Stimulated activated CD8-positive, alpha-beta memory T cell treated with anti-CD3 and anti-CD28 coated beads, Interleukin-15, amount 100 ng/mL, for 1 hour (primary cell): ENCODE measurements at places on chromosomes 7 and 10.

DNA sequence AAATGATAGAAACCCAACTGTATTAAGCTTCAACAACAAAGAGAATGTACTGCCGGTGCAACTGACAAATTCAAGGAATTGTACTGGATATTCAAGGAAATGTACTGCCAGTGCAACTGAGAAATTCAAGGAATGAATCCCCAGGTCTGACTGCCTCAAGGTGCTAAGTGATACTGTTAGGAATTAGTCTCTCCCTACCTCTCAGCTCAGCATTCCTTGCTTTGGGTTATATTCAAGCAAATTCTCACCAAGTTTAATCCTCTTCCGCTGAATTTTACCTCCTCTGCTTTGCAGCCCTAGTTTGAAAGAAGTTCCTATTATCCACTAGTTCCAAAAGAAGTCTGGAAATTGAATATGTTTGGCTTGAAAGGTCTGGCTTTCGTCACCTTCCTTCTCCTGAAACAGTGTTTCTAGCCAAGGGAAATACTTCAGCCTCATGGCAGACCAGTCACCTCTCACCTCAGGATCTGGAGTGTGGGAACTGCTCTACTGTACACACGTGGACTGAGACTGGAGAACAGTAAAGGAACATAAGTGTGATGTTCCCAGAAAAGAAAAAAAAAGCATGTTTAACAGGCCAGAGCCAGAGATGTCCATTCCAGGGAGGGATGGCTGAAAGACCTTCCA is 60.4 kb downstream of the SORCS1 start:
- DNase-seq = no peak

DNA sequence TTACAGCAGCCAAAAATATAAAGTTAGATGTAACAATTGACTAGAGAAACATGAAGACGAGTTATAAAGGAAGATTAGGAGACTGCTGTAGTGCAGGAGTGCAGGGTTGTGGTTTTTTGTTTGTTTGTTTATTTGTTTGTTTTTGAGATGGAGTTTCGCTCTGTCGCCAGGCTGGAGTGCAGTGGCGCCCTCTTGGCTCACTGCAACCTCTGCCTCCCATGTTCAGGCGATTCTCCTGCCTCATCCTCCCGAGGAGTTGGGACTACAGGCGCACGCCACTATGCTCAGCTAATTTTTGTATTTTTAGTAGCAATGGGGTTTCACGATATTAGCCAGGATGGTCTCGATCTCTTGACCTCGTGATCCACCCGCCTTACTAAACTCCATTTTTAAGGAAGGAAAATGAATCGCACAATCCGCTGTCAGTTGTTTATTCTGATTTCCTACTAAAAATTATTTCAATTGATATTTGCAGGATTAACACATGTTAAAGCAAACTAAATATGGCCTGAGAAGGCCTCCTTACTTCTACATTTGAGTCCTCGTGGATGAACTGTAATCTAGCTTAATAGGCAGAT is 233.3 kb downstream of the NSUN6 start:
- DNase-seq = no peak

- no peak for DNase-seq
Measured at GRCh38 chr10:123044391-123044790, 35.6 kb downstream of the ACADSB start.

- no peak for DNase-seq
Measured at GRCh38 chr10:125209591-125210355, 49.4 kb upstream of the CTBP2 start.

DNA sequence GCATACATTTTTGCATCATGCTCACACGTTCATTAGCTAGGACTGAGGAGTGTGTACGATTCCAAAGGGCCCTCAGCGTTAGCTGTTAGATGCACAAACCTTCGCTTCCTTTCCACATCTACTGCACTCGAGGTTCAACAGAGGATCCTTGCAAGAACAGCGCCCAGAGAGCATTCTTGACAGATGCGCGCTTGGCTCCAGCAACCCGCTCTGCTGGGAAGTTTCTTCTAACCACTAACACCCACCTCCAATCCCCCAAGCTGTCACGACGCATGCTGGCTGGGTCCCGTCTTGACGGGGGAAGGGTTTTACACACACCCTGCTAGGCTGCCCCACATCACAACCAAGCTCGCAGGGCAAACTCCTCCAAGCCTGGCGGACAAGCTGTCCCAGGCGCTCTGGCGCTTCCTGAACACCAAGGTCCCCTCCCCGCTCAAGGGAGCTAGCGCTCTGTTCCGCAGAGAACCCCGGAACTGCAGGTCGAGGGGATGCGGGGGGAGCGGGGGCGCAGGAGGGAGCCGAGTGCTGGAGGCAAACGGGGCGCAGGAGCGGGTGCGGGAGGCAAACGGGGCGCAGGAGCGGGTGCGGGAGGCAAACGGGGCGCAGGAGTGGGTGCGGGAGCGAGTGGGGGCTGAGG is 653 bp upstream of the ADRB1 start:
- no peak for DNase-seq

DNA sequence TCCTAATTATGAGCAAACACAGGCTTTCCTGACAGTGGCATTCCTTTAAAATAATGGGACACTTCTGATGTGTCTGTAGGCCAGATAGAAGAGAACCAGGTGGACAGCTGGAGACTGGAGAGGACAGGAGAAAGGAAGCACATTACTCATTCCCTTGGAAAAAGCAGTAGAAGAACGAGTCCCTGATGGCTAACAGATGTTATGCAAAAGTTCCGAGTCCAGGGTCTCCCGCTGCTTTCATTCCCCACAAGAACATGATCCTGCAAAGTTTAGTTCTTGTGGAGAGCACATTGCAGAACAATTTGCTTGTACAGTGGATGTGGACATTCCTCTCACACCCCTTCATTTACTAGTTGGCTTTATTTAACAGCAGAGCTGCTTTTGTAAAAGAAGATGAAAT is 137.6 kb downstream of the GPAM start:
- no peak for DNase-seq

DNA sequence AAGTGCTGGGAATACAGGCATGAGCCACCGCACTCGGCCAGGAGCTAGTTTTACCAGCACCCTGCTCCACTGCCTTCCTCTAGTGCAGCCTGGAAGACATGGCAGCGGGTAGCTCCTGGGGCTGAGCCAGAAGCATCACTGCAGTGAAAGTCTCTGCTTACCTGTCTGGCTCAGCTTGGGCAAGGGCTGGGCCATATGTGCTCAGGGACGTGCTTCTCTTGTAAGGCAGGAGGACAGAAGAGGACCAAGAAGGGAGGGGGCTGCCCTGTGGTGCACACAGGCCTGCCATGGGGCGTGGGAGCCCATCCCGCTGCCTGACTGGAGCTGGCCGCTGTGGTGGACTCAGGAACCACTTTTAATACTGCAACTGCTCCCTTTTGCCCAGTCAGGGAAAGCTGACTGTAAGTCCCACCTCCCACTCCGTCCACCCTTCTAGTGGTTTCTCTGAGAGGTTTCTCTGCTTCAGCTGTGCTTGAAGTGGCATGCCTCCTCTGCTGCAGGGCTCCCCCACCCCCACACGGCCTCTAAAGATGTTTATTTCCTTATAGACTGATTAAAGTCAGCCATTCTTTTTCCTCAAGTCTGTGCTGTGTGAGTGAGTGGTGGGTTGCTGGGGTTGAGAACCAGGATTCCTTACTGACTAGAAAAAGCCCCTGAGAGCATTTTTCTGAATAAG is 25.3 kb upstream of the C10orf95 start:
- no peak for DNase-seq

- no peak for DNase-seq
Measured at GRCh38 chr10:89156161-89156835, 50.8 kb downstream of the CH25H start.

GRCh38 chr7:953547-954327 is 743 bp downstream of the ADAP1 start:
- DNase-seq = no peak

DNA sequence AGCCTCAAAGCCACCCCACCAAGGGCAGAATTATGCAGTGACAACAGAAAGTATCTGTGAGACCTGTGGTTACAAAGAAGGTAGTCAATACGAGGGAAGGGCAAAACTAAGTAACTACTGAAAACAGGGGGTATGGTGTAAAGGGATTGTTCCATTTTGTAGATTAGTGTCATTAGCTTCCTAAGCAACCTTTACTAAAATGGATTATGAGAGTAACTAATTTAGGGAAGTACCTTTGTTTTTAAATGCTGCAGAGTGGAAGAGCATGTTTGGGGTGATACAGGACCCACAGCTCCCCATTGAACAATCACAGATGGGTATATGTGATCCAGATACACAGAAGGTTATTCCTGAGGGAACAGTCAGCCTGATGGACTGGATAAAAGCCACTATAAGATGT is 51.3 kb upstream of the TAC1 start:
- DNase-seq = no peak

GRCh38 chr10:99612167-99612831 is 7.9 kb downstream of the SLC25A28 start:
- no peak for DNase-seq

GRCh38 chr7:4168541-4168940 is 513.6 kb upstream of the FOXK1 start:
- no peak for DNase-seq

- no peak for DNase-seq
Measured at GRCh38 chr10:132135053-132135872, 51.5 kb upstream of the DPYSL4 start.

- no peak for DNase-seq
Measured at GRCh38 chr7:11956991-11957390, 125.0 kb upstream of the THSD7A start.

- DNase-seq = no peak
Measured at GRCh38 chr7:113784316-113784715, 134.5 kb downstream of the PPP1R3A start.

DNA sequence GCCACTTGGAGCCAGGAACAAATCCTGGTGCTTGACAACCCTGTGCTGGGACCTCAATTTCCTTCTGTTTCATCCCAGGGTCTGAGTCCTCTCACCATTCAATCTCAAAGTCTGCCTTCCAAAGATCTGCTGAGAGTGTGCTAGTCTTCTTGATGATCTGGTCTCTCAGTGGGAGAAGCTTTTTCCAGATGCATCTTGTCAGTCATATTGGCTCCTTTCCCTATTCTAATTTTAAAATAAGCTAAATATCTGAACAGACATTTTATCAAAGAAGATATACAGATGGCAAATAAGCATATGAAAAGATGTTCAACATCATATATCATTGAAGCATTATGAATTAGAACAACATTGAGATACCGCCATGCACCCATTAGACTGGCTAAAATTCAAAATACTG is 469.3 kb downstream of the NEBL start:
- no peak for DNase-seq

- no peak for DNase-seq
Measured at GRCh38 chr7:75988568-75989499, 5.6 kb downstream of the TMEM120A start.

GRCh38 chr7:117706210-117706609 is 167.0 kb downstream of the CTTNBP2 start:
- DNase-seq = no peak

- DNase-seq = no peak
Measured at GRCh38 chr7:19121977-19122588, 4.6 kb upstream of the TWIST1 start.

- DNase-seq = no peak
Measured at GRCh38 chr7:8211725-8212096, 50.3 kb downstream of the ICA1 start.

- DNase-seq = no peak
Measured at GRCh38 chr10:108902619-108903285, 1020.6 kb downstream of the XPNPEP1 start.

DNA sequence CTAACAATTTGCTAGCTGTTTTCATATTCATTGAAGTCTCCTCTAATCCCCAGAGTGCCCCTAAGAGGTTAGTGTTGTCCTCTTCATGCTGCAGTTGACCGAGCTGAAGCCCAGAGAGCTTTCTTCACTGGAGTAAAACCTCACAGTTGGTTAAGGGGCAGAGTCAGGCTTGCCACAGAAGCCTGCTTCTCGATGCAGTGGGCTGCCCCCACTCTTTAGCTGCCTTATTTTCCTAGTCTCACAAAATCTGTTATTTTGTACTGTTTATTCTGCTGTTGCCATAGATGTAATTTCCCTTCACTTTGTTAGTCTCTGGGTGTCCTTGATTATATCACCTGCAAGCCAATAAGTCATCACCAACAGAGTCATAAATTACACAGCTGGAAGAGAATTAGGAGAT is 56.3 kb upstream of the ZPBP start:
- DNase-seq = no peak

GRCh38 chr10:53013201-53013810 is 240.7 kb upstream of the MBL2 start:
- DNase-seq = no peak

DNA sequence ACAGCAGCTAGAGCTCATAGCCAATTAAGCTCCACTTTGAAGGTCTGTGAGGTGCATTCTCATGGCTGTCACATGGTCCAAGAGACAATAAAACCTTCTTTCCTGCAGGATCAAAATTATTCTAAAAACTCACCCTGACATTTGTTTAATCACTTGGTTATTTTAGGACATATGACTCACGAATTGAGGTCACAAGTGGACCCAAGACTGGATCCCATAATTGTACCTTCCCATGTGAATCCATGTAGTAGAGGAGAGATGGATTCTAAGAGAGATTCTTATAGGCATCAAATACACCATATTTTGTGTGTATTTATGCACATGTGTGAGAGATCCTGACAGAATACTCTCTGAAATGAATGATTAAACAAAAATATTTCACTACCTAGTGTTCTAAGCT is 18.1 kb downstream of the POLR1F start:
- DNase-seq = no peak

- DNase-seq = no peak
Measured at GRCh38 chr7:79272066-79272669, 181.3 kb downstream of the MAGI2 start.

DNA sequence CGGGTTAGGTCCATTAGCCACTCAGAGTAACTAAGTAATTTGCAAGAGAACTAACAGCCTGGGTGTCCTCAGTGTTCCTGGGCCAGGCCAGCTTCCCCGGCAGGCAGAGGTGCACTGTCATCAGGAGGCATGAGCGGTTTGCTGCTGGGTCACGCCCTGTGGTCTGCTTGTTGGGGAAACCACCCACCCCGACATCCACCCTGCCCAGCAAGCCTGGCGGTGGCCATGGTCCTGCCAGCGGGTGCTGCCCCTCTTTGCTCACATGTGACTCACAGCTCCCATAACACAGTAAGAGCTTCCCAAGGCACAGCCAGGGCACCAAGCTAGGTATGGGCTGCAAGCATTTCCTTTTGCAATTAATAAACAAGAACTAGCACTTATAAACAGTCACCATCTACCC is 75.9 kb downstream of the RGS10 start:
- no peak for DNase-seq

GRCh38 chr10:114083040-114083439 is 39.4 kb downstream of the ADRB1 start:
- DNase-seq = no peak

- no peak for DNase-seq
Measured at GRCh38 chr7:107319724-107320228, 150.1 kb upstream of the GPR22 start.

DNA sequence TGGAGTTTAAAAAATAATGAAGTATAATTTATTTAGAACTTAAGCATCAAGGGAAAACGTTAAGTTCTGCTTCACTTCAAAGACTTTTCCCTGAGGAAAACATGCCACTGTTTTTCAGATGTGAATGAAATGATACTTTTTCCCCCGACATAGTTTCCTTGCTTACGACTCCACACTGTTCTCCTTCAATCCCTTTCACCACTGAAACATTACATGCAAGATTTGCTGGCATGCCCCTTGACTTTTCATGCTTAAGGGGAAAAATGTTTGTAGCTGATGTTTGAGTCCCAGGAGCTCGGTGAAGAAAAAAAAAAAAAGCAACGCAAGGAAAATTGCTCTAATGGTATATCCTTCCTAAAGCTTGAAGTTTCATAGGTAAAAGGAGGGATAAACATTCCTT is 10.0 kb downstream of the GLI3 start:
- no peak for DNase-seq
